ENCODE measurements at places on chromosomes 11 and 22. TPM values are rescaled to one million over a fixed set of nuclear protein-coding genes. Genes with fewer than 3 reads are reported as not detected.

The MFRP gene
- not detected for polyA plus RNA-seq

- H3K27ac ChIP-seq: no peak overlapping the region
- no peak overlapping the region for H3K4me3 ChIP-seq
- no peaks in the 10 kb centered on the region for H3K27me3 ChIP-seq
- no peak for DNase-seq
- peaks cover 15% of the 10 kb centered on the region for H3K36me3 ChIP-seq
- peaks cover 16% of the 10 kb centered on the region for H3K4me1 ChIP-seq
These were observed 25.5 kb upstream of the TXNRD2 start for GRCh38 chr22:19966908-19967750.

- H3K4me1 ChIP-seq: no peaks in the 10 kb centered on the region
- no peak overlapping the region for H3K27ac ChIP-seq
- no peaks in the 10 kb centered on the region for H3K27me3 ChIP-seq
- H3K36me3 ChIP-seq: no peaks in the 10 kb centered on the region
- DNase-seq: no peak
These were observed 46.9 kb downstream of the CELSR1 start for GRCh38 chr22:46490538-46490937.

DNA sequence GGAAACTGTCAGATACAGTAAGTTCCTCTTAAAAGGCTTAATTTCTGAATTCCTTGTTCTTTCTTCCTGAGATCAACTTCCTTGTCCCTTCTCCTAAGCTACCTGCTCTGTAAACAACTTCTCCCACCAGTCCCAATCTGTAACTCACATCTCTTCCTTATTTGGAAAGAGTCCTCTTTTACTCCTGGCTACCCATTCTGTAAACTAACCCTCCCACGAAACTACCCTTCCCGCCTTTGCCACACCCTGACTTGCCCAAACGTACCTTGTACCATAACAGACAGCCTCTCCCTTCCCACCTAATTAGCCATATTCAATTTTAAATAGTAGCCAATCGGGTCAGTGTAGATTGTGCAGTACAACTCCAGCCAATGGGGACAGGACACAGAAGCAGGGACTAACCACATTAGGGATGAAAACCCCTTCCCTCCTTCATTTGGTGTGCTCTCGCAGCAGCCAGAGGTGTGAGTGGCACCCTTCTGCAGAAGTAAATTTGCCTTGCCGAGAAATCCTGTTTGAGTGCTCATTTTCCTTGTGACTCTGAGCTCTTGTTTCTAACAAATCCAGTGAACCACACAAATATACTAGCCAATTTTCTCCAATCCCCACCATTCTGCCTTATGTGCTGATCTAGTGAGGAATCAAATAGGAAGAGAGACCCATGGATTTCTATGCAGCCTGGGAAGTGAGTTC, 49.5 kb downstream of the ZNF280B start:
- no peak overlapping the region for H3K4me3 ChIP-seq
- no peak for DNase-seq
- H3K36me3 ChIP-seq: no peaks in the 10 kb centered on the region
- H3K27ac ChIP-seq: no peak overlapping the region
- H3K27me3 ChIP-seq: peaks cover 48% of the 10 kb centered on the region

GRCh38 chr22:12601870-12602779, 2925.9 kb upstream of the OR11H1 start:
- no peak overlapping the region for H3K27ac ChIP-seq
- no peak overlapping the region for H3K4me3 ChIP-seq
- no peaks in the 10 kb centered on the region for H3K27me3 ChIP-seq
- DNase-seq: no peak
- no peaks in the 10 kb centered on the region for H3K4me1 ChIP-seq

GRCh38 chr11:33701302-33702230, 940 bp upstream of the C11orf91 start:
- H3K27me3 ChIP-seq: no peaks in the 10 kb centered on the region
- peak; percentile 78 for DNase-seq
- peaks cover 14% of the 10 kb centered on the region for H3K4me1 ChIP-seq
- H3K27ac ChIP-seq: peak overlapping the region; percentile 87

The P4HA3 gene
- polyA plus RNA-seq: 0.15 TPM

DNA sequence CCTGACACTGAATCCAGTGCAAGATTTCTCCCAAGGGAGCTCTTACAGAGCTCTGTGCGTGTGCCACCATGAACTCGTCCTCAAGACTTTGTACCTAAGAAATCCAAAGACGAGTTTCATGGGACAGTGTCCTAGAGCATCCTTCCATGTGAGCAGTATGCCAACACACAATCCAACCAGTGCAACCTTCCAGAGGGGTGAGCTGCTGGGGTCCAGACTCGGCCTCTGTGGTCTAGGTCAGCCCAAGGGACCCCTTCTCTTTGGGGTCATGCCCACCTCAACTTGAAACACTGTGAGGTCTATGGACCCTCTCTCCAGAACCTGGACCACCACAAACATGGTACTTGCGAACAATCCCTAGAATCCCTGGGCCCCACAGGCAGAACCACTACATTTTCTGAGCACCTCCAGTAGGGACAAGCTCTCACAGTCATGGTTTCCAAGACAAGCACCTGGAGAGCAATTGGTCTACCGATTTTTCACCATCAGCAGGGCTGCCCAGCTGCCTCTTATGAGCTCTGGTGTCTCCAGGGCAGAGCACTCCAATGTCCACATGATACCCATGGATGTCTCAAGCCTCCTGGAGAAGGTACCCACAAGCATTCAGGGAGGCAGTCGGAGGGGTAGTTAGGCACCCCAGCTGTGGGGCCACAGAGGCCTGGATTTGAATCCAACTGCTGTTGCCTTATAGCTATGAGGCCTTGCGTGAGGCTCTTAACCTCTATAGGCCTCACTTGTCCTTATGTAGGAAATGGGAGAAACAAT, 7.7 kb downstream of the CHST1 start:
- H3K27ac ChIP-seq: peak overlapping the region; percentile 87
- H3K4me1 ChIP-seq: peaks cover 27% of the 10 kb centered on the region
- H3K27me3 ChIP-seq: peaks cover 8% of the 10 kb centered on the region
- DNase-seq: no peak
- H3K4me3 ChIP-seq: peak overlapping the region; percentile 30

- peak; percentile 47 for DNase-seq
- peaks cover 9% of the 10 kb centered on the region for H3K4me1 ChIP-seq
- H3K4me3 ChIP-seq: peak overlapping the region; percentile 92
- H3K36me3 ChIP-seq: no peaks in the 10 kb centered on the region
- peak overlapping the region; percentile 93 for H3K27ac ChIP-seq
These were observed 282 bp downstream of the MPPED2 start for GRCh38 chr11:30585892-30586250.

GRCh38 chr11:7300281-7300680, 48.6 kb downstream of the SYT9 start:
- no peak for DNase-seq
- H3K36me3 ChIP-seq: no peaks in the 10 kb centered on the region
- H3K4me1 ChIP-seq: no peaks in the 10 kb centered on the region
- H3K27me3 ChIP-seq: no peaks in the 10 kb centered on the region
- no peak overlapping the region for H3K27ac ChIP-seq
- no peak overlapping the region for H3K4me3 ChIP-seq

DNA sequence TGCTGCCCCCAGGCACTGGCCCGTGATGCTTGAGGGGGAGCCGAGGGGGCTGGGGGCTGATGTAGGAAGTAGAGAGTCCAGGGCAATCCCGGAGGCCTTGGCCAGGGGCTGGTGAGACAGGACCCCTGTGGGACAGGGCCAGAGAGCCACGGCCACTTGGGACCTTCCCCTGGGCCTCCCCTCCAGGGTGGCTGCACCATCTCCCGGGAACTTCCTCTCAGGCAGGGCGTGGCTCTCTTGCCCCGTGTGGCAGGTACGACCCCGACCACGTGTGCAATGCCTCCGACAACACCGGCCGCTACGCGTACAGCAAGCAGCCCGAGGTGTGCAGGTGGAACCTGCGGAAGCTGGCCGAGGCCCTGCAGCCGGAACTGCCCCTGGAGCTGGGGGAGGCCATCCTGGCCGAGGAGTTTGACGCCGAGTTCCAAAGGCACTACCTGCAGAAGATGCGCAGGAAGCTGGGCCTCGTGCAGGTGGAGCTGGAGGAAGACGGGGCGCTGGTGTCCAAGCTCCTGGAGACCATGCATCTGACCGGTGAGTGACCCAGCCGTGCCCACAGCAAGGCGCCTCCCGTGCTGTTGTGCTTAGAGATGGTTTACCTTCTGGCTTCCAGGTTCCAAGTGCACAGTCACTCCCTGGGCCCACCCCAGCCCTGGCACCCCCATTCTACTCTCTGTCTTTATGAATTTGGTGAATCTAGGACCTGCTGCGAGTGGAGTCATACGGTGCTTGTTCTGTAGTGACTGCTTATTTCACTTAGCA, 9.7 kb downstream of the SELENOO start:
- no peaks in the 10 kb centered on the region for H3K27me3 ChIP-seq
- no peak overlapping the region for H3K4me3 ChIP-seq
- H3K36me3 ChIP-seq: peaks cover 83% of the 10 kb centered on the region
- H3K27ac ChIP-seq: no peak overlapping the region
- H3K4me1 ChIP-seq: peaks cover 20% of the 10 kb centered on the region

The OR52E8 gene
- polyA plus RNA-seq: not detected

The KLHDC7B gene
- polyA plus RNA-seq: 0.10 TPM

The MPEG1 gene
- 2.9 TPM for polyA plus RNA-seq

DNA sequence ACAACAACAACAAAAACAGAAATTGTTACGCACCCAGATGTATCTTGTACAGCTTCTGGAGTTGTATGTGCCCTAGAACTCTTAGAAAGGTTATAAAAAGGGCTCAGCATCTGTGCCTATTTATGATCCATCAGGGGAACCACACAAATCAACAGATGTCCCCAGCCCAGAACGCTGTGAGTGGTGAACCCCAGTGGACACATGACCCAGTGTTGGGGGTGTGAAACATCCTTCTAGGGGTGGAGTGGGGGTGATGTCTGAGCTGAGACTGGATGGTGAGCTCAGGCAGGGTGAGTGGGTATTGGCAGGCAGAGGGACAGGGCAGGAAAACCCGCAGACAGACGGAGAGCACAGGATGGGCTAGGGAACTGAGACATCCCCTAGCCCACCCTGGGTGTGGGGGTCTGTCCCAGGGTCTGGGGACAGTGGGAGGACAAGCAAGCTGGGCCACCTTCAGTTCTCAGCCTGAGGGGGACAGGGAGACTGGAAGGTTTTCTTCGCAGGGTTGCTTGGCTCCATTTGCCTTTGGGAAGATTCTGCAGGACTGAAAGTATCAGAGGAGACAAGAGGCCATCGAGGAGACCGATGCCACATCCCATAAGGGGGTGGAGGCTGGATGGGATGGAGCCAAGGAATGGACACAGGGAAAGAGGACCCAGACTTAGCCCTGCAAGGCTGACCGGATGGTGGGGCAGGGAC, 5.8 kb upstream of the EMID1 start:
- no peaks in the 10 kb centered on the region for H3K36me3 ChIP-seq
- H3K27ac ChIP-seq: no peak overlapping the region
- peaks cover 20% of the 10 kb centered on the region for H3K4me1 ChIP-seq

- no peak overlapping the region for H3K4me3 ChIP-seq
- no peaks in the 10 kb centered on the region for H3K27me3 ChIP-seq
- no peak for DNase-seq
- H3K4me1 ChIP-seq: peaks cover 12% of the 10 kb centered on the region
These were observed 27.1 kb downstream of the BRD1 start for GRCh38 chr22:49800408-49801238.
